Transverse colon (tissue), 4 donors: ENCODE measurements at places on chromosomes 4 and X. TPM values are rescaled to one million over a fixed set of nuclear protein-coding genes. Genes with fewer than 3 reads are reported as not detected.

GC gene
- total RNA-seq = not detected

DNA sequence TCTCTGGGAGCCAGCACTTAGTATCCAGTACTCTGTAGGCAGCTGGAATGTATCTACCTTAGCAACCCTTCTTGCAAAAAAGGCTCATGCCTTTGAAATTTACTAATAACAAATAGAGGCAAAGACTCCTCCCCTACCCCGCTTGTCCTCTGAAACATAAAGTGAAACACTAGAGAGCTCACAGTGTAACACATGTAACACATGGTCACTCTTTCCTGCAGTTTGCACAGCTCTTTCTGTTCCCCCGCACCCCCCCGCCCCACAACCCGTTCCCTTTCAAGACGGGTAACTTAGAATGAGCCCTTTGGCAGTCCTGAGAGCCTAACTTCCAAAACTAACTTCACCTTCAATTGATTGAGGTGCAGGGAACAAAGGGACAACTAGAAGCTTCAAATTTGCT lies 6.0 kb upstream of the BCORL1 start:
- no peak overlapping the region for H3K4me3 ChIP-seq
- no peaks in the 10 kb centered on the region for H3K36me3 ChIP-seq
- no peak for DNase-seq
- H3K27ac ChIP-seq = no peak overlapping the region
- peaks cover 6% of the 10 kb centered on the region for H3K4me1 ChIP-seq

GATA1 gene
- not detected for total RNA-seq

- no peaks in the 10 kb centered on the region for H3K36me3 ChIP-seq
- H3K27me3 ChIP-seq = peaks cover 75% of the 10 kb centered on the region
- peak overlapping the region; percentile 40 for H3K4me3 ChIP-seq
- peak; percentile 10 for DNase-seq
- H3K4me1 ChIP-seq = peaks cover 9% of the 10 kb centered on the region
- H3K27ac ChIP-seq = no peak overlapping the region
These were observed 2183.9 kb upstream of the TENM3 start for GRCh38 chr4:180059216-180059881.

GRCh38 chrX:111260451-111260850 lies 9.8 kb downstream of the CAPN6 start:
- no peak for DNase-seq
- H3K4me3 ChIP-seq = no peak overlapping the region
- H3K27me3 ChIP-seq = no peaks in the 10 kb centered on the region
- H3K36me3 ChIP-seq = no peaks in the 10 kb centered on the region

DNA sequence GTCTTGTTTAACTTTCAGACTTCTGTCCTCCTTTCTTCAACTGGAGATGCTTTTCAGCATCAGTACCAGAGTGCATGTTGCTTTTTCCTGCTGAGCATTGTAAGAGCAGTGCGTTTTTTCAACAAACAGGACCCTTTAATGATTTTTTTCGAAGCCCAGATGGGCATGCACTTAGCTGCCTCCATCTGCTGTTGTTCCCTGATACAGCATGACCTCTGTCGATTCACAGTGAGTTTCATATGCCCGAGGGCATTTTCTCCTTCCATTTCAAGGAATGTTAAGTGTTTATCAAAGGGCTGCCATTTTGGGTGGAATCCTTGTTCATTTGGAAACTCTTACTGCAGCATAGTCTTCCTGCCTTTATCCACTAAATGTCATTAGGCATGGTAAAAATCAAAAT lies 428.6 kb downstream of the DTHD1 start:
- no peaks in the 10 kb centered on the region for H3K36me3 ChIP-seq
- H3K27ac ChIP-seq = no peak overlapping the region
- no peaks in the 10 kb centered on the region for H3K27me3 ChIP-seq
- no peak overlapping the region for H3K4me3 ChIP-seq

DNA sequence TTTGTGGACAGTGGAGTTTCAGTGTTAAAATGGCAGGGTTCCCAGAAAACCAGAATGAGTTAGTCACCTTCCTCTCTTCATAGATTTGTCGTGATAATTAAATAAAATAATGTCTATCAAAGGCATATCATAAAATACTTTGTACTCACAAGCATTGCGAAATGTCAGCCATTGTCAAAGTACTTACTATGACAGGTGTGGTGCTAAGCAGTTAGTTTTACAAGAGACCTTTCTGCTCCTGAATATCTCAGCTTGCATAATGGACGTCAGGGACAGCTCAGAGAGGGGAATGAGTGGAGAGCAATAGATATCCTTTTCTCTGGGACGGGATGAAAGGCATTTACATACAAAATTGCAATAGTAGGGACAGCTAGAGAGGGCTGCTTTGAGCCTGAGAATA lies 560.9 kb downstream of the KCNIP4 start:
- H3K4me3 ChIP-seq = no peak overlapping the region
- H3K27ac ChIP-seq = no peak overlapping the region
- H3K4me1 ChIP-seq = no peaks in the 10 kb centered on the region
- no peaks in the 10 kb centered on the region for H3K36me3 ChIP-seq

NDNF gene
- total RNA-seq = 1.9 TPM

DNA sequence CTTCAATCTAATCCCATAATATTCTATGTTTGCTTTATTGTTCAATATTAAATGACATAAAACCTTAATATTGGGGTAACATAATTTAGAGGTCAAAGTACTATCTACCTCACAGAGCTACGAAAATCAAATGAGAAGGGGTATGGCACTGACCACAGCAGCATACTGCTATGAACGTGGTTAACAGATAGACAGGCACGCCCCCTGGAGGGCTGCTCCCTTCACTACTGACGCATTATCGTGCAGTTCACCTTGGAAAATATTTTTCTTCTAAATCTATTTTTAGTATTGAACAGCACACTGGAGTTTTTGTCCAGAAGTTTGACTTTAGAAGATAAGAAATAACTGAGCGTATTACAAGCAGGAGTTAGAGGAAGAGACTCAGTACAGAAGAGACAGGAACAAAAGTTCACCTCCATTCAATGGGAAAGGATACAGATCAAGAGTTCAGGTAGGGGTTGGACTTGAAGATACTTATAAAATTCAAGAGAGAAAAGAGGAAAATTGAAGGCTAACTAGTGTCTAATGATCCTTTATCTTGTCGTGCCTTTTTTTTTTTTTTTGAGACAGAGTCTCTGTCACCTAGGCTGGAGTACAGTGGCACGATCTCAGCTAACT lies 22.7 kb downstream of the MAP9 start:
- no peaks in the 10 kb centered on the region for H3K27me3 ChIP-seq
- H3K36me3 ChIP-seq = no peaks in the 10 kb centered on the region
- H3K4me3 ChIP-seq = no peak overlapping the region
- no peak overlapping the region for H3K27ac ChIP-seq
- no peaks in the 10 kb centered on the region for H3K4me1 ChIP-seq

SLIT2 gene
- total RNA-seq = 5.2 TPM
